Activated naive CD8-positive, alpha-beta T cell treated with anti-CD3 and anti-CD28 coated beads, Interleukin-2, amount 50 U/mL, for 24 hours (primary cell): ENCODE measurements at places on chromosomes 11 and 22.

GRCh38 chr11:104164028-104164520 lies at the start of gene PDGFD:
Gene PDGFD (minus strand): TSS chr11:104164147.
- peak; percentile 29 for DNase-seq

- DNase-seq, result peak; percentile 60
Observed at GRCh38 chr11:64268893-64269539, 15.4 kb downstream of the BAD start.

DNA sequence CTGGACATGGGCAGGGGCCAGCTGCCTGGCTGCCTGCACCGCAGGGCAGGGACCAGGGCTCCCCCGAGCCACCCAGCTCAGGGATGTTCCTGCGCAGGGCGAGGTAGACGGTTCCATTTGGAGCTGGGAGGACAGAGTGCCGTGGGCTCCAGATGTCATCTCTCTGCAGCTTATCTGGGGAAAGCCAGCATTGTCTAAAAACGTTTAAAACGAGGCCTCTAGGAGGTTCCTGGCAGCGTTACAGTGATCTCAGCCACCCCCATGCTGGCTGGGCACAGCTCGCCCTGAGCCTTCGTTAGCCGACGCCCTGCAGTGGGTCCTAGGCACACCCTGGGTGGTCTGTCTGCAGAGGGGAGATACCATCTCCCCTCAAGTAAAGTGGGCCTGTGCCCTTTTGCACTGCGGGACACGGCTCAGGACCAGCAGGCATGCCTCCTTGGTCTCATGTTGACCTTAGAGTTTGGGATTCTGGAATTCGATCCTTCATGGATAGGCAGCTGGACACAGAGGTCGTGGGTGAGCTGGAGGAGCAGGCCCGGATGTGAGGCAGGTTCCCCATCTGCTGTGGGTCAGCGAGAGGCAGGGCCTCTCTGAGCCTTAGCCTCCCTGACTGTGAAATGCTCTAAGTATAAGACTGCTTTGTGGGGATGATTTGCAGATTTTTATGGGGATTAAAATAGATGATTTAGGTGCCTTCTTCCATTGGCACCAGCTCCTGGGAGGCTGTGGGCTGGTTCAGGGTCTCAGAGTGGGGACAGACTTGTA lies 14.1 kb downstream of the SYNGR1 start:
- DNase-seq, result no peak

DNA sequence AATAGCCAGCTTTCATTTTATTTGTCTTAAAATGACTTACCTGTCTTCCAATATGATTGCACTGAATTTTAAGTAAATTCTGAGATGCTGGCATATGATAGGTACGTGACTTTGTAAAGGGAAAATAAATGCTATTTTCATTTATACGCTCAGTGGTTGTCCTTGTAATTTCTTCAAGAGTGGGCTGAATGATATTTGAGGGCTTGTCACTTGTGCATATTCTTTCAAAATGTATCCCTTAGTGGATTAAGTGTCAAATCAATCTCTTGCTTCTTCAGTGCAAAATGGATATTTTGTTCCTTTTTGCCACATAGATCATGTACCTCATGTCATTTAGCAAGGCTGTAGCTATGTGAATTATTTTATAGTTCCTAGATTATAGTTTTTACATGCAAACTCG lies 56.9 kb downstream of the GAS2 start:
- DNase-seq, result no peak

GRCh38 chr22:37378642-37379058 lies 48.6 kb downstream of the ELFN2 start:
- no peak for DNase-seq

DNA sequence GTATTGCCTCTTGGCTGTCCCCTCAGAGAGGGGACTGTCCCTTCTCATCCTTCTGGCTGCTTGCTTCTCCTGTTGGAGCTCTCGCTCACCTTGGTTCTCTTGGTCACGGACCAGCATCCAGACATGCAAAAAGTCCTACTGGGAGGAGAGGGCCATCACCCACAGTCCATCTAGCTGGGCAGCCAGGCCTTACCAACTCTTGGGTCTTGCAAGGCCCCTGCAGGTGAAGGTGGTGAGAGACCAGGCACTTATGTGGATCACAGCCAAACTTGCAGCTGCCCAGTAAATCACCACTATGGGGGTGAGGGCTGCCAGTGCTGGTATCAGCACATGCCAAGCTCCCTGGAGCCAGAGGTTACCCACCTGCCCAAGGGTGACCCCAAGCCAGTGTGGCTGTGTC lies 36.3 kb downstream of the KCNQ1OT1 start:
- no peak for DNase-seq

DNA sequence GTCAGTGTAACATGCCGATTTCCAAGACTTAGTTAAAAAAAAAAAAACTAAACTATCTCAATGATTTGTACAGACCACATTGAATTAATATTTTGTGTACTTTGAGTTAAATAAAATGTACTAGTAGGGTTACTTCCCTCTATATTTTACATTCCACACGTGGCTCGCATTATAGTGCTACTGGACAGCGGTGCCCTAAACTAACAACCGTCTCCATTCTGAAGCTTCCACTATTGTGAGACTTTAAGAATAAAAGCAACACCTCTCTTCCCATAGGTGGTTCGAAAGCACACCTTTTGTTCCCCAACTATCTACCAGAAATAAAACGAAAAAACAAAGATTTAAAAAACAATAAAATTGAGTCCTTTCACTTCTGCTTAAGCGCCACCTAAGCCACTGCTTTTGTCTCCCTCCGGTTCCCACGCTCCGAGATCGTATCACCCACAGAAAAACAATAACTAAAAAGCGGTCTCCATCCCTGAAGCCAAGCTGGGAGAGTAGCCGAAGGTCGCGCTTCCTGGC lies 380 bp upstream of the TTC17 start:
- DNase-seq, result no peak

DNA sequence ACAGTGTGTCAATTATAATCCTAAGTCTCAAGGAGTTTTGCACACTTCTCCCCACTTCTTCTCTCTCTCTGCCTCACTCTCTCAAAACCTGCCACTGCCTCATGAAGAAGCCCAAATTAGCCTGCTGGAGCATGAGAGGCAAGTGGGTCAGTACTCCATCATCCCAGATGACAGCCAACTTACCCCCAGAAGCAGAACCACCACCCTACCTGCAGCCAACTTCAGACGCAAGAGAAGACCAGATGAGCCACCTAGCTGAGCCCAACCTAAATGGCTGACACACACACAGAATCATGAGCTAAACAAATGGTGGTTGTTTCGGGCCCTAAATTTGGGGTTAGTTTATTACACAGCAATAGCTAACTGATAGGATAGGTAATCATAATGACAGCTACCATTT lies 61.2 kb downstream of the CD82 start:
- DNase-seq, result no peak

DNA sequence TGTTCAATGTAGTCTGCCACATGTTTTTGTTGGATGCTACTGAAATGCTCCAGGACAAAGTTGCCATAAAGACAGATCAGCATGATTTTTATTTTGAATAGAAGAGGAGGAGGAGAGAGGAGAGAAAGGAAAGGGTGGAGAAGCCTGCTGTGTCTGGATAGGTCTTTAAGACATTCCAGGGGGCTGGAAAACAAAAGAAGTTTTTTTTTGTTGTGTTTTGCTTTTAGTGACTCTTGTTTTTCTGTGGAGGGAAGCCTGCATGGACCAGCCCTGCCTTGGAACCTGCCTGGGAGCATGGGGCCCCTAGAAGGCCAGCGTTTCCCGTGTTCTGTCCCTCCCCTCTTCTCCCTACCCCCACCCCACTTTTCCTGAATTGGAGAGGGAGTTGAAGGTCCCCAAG lies 2.3 kb downstream of the TSPAN18 start:
- no peak for DNase-seq

GRCh38 chr22:48338793-48339705 lies 1488.6 kb downstream of the BRD1 start:
- no peak for DNase-seq

DNA sequence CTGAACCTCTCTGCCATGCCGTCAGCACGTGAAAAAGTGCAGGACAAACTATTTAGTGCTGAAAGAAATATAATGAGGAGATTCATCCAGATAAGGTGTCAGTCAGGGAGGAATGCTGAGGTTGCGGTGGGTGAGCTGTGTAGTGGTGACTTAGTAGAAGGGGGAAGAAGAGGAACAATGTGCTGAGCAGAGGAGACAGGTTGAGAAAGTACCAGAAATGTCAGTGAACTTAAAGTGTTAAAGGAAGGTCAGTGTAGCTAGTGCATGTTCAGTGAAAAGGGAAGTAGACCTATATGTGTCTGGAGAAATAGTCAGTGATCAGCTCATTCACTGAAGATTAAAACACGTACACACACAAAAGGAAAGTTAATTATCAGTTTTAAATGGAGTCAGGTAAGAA lies 237.6 kb upstream of the CCDC179 start:
- DNase-seq, result no peak

DNA sequence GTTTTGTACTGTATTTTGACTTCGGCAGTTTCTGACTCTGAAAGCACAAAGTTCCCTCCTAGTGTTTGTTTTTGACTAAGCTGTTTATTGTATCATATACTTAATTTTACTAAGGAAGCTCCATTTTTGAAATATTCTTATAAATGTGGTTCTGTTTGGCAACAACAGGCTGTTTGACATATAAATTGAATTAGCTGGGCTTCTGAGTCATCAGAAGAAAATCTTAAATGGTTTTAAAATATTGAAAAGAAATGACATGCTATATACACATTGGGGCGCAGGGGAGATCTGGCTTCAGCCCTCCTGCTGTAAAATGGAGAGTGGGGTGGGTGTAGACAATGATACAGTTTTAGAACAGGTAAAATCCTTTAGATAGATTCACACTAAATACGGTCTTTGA lies 38.6 kb downstream of the SHISA8 start:
- no peak for DNase-seq

DNA sequence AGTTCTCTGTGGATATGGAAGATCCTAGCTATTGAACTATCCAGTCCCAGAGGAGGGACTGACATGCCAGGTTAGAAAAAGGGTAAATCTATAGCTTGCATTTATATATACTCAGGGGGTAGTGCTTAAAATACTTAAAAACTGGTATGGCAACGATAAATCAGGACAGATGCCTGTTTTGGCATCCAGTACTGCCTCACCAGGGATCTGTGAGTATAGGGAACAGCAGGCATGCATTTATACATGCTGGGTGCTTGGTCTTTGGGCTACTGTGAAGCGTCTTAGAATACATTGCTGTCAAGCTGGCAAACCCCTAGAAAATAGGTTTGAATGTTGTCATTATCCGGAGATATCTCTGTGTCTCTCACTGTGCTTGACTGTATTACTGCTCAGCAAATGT lies 94.2 kb upstream of the DRD2 start:
- DNase-seq, result no peak

- DNase-seq, result no peak
Observed at GRCh38 chr11:130096823-130097222, 27.1 kb downstream of the APLP2 start.

GRCh38 chr11:134682577-134682976 lies 270.5 kb upstream of the B3GAT1 start:
- DNase-seq, result no peak

GRCh38 chr11:65793144-65793581 lies 6.3 kb downstream of the OVOL1 start:
- no peak for DNase-seq

DNA sequence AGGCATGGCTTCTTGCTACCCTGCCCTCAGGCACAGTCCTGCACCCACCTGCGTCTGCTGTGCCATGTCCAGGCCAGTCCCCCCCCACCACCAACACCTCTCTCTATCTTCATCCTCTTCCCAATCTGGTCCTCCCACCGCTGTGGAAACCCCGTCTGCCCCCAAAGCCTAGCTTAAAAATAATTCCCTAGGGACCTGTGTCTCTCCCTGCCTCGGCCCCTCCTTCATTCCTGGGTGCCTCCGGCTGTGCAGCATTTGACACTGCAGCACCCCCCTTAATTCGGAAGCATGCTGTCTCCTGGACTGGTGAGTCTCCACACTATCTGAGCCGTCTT lies 2.5 kb upstream of the ASCL2 start:
- DNase-seq, result no peak

DNA sequence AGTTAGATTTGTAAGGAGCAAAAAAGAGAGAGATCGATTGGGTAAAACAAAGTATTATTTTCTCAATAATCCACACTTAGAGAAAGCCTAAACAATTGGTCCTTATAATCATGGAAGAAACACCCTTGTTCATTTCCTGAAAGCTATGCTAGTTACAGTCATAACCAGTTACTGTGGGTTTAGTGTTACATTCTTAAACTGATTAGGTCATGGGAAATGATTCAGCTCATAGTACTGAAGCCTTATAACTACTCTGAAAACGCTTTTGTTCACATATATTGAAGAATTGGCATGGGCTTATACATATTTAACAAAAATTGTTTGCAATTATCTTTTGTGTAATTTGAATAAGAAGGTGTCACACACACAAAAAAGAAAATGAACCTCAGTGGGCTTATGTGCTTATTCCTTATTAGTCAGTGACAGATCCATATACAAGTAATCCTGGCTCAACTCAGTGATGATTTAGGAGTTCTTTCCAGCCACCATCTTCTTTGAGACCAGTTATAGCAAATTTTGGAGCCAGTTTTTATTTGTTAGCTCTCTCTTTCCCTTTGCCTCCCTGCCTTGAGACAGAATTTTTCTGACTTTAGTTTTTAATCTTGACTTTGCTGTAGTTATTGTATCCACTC lies 198.5 kb upstream of the CTSC start:
- no peak for DNase-seq

DNA sequence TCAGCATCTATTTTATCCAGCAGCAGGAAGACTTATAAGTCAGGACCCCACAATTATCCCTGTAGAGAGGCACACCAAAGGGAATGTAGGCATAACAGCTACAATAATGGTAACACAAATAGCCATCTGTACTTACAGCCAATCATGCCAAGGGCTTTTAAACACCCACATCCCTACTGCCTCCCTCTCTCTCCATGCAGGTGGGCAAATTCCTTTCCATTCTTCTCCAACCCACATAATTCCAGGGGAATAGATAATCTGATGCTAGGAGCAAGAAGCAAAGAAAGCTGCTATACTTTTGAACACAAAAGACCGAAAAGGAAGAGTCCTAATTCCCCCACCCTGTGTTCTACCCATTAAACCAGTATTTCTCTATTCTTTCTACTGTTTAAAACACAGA lies 46.7 kb downstream of the RBFOX2 start:
- no peak for DNase-seq

DNA sequence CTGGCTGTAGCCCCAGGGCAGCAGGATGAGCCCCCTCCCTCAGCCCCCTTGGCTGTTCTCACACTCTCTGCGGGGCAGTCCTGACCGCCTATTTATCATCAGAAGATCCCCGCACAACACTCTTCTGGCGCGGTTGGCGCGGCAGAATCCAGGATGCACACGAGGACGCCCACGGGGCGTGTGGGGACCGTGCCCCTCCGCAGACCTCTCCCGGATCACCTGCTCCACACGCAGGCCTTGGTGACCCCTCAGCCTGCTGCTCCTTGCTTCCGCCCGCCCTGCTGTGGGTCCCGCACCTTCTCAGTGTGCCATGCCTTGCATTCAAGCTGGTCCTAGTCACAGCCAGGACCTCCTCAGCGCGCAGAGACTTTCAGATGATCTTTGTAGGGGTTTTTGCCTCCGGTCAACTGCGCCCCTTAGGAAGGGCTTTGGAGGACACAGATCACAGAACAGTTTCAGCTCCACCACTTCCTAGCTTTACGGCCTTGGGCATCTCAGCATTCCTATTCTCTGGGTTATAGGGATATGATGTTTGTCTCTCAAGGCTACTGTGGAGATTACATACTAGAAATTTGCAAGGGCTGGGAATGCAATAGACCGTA lies 841 bp upstream of the TUB start:
- DNase-seq, result no peak

GRCh38 chr11:102244681-102245409 lies 72.4 kb upstream of the BIRC3 start:
- no peak for DNase-seq

GRCh38 chr22:17164392-17165024 lies 5.4 kb upstream of the HDHD5 start:
- no peak for DNase-seq

- DNase-seq, result no peak
Observed at GRCh38 chr11:92440701-92441442, 216.3 kb downstream of the FAT3 start.
